ENCODE measurements at places on chromosomes 4 and X.

- no peak for DNase-seq
Measured at GRCh38 chrX:63785708-63786040, 660 bp upstream of the ARHGEF9 start.

DNA sequence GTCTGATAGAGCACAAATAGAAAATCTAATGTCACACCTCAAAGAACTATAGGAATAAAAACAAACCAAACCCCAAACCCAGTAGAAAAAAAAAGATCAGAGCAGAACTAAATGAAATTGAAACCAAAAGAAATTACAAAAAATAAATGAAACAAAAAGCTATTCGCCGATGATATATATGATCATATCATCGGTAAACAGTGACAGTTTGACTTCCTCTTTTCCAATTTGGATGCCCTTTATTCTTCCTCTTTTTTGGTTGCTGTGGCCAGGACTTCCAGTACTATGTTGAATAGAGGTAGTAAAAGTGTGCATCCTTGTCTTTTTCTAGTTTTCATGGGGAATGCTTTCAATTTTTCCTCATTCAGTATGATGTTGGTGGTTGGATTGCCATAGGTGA lies 215.3 kb upstream of the AR start:
- DNase-seq = no peak

DNA sequence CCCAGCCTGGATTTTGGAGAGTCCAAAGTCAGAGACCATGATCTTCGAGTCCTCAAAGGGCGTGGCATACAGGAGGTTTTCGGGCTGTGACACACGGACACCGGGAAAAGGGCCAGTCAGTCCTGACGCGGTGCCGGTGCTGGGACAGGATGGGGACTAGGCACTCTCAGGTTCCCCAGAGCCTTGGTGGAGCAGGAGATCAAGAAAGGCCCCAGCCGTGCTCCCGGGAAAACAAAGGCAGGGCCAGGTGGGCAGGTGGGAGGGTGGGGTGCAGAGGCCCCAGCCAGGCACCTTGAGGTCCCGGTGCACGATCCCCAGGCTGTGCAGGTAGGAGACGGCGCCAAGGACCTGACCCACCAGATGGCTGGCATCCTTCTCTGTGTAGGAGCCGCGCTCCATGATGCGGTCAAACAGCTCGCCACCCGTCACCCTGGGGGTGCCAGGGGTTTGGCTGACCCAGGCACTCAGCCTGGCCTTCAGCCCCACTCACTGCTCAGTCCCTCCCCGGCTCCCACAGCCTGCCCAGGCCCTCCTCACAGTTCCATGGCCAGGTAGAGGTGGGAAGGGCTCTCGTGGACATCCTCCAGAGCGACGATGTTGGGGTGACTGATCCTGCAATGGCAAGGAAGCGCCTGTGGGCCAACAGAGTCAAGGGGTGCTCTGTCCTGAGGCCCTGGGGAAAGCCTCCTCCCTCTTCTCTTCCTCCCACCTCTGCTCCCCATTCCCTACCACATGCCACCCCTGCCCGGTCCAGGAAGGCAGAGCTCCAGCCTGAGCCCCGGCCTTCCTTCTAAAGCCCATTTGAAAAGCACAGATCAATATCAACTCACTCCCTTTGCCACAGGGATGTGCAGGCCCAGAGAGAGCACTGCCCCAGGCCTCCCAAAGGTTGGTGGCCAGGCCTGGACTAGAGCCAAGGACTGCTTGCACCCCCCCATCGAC lies 1.8 kb downstream of the PNCK start:
- no peak for DNase-seq

DNA sequence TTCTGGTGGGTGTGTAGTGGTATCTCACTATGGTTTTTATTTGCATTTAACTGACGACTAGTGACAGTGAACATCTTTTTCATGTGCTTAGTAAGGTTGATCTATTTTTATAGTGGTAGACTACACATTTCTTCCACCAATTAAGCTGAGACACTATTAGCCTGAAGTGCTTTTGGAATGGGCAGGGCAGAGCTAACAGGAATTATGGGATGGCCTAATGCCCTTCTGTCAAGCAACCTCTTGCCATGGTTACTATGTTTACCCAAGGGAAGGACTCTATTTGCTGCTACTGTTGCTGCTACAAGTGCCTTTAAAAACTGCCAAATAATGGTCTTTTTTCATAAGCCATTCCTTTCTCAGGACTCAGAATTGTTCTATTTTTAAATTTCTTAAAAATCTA lies 676.7 kb upstream of the ACTRT1 start:
- DNase-seq = no peak

- DNase-seq = peak; percentile 54
Measured at GRCh38 chr4:138967313-138967712, 48.3 kb upstream of the NOCT start.

DNA sequence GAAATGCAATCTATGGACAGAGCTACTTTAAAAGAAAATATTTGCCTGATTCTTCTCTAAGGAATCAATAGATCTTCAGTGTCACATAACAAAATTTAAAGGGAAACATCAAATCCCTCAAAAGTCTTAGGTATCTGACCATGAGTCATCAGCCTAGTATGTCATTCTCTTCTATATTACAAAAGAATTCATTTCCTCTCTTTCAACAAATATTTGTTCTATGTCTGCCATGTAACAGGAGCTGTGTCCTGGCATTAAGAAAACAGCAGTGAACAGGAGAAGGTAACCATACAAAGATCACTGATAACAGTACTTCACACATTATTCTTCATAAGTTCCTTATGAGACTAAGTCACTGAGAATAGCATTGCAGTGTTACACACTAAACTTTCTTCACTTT lies 243.6 kb upstream of the DKK2 start:
- no peak for DNase-seq

GRCh38 chr4:83139514-83140156 lies 25.1 kb upstream of the PLAC8 start:
- no peak for DNase-seq

DNA sequence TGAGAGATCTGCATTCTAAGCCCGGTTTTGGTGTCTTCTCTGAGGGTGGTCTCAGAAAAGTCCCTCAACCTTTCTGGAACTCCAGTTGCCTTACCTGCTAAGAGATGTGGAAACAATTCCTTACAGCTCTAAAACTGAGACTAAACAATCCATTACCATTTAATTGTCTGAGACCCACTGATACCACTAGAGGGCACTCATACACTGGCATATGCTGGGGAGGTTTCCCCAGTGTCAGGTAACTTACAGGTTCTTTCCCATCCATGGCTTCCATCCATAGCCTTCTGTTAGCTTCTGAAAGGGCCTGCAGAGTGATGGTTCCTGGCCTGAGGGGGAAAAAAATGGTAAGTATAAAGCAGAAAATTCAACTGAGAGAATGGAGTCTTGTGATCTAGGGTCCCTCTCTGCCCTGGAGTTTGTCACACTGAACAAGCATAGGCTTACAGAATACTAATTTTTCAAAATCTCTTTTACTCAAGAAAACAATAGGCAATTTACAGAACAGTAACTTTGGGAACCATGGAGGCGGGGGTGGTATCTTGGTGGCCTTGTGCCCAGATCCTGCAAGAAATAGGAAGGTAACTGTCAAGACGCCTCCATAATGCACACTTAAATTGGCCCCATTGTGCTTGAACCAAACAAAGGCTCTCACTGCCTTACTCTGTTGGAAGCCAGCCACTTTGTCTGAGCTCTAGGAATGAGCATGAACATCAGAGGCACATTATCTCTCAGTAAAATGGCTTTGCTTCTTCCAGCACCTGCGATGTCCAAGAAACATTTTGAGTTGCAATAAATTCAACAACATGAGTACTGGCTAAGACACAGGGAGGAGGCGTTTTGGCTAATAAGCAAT lies 236.1 kb downstream of the OPHN1 start:
- peak; percentile 55 for DNase-seq

DNA sequence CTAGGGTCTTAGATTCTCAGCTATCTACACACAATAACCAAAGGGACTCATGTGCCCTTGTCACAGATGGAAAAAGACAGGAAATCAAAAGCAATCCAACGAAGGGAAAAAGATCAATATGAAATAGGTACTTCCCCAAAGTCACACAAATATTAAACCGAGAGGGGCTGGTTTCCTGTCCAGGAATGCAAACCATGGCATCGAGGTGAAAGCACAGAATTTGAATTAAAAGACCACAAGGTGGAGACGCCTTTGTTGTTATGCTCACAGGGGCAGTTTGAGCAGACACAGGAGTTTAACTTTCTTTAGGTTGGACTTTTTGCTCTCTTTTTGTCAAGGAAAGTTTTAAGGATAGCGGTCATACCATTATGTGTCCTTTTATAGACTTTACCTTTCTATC lies 14.3 kb downstream of the H2BW1 start:
- no peak for DNase-seq

GRCh38 chr4:54016504-54016903 lies 47.9 kb downstream of the CHIC2 start:
- DNase-seq = no peak

DNA sequence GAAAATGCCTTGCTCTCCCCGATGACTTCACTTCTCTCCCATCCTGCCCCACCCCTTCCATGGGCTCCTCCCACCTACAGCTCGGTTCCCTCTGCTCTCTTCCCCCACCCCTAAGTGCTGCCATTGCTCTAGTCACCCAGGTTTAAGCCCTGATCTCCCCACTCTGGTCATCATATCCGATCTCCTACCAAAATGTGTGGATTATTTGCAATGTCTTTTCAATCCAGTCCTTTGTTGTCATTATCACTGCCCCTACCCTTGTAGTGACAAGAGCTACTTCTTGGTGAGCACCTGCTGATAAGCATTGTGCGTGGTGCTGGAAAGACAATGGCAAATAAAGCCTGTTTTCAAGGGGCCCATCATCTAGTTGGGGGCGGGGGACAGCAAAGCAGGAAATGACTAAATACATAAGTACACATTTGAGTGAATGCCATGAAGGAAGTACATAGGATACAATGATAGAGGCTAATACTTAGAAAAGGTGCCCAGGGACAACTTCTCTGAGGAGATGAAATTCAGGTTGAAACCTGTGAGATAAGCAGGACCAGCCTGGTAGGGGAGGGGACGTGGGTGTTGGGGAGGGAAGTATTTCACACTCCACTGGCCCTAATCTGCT lies 63.8 kb downstream of the DLG3 start:
- no peak for DNase-seq

GRCh38 chr4:173301518-173302201 lies 32.5 kb downstream of the HMGB2 start:
- DNase-seq = peak; percentile 23

- DNase-seq = no peak
Measured at GRCh38 chr4:109012286-109012880, 249.5 kb upstream of the ETNPPL start.

DNA sequence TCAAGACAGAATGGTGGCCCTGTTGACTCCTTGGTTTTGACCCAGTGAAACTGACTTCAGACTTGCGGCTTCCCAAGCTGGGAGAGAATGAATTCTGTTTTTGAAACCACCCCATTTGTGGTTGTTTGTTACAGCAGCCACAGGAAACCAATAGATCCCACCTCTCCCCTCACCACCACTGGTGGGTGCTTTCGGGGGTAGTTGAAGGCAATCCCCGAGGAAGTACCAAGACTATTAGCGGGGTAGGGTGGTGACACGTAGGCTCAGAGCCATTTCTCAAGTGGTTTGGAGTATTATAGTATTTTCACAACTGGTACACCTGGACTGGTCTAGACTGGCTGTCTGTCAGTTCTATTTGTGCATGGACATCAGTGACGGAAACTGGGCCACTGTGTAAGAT lies 189.1 kb upstream of the RBPJ start:
- peak; percentile 38 for DNase-seq

DNA sequence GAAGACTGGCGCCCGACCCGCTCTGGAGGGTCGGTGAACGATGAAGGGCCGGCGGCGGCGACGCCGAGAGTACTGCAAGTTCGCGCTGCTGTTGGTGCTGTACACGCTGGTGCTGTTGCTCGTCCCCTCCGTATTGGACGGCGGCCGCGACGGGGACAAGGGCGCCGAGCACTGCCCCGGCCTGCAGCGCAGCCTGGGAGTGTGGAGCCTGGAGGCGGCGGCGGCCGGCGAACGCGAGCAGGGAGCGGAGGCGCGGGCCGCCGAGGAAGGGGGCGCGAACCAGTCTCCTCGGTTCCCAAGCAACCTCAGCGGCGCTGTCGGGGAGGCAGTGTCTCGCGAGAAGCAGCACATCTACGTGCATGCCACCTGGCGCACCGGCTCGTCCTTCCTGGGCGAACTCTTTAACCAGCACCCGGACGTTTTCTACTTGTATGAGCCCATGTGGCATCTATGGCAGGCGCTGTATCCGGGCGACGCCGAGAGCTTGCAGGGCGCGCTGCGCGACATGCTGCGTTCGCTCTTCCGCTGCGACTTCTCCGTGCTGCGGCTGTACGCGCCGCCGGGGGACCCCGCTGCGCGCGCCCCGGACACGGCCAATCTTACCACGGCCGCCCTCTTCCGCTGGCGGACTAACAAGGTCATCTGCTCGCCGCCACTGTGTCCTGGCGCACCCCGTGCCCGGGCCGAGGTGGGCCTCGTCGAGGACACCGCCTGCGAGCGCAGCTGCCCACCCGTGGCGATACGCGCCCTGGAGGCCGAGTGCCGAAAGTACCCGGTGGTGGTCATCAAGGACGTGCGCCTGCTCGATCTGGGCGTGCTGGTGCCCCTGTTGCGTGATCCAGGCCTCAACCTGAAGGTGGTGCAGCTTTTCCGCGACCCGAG lies 568 bp downstream of the CHST7 start:
- DNase-seq = peak; percentile 57

GRCh38 chr4:53573696-53574095 lies 17.6 kb downstream of the LNX1 start:
- DNase-seq = no peak
